ENCODE measurements at places on chromosomes 12 and 14.

GRCh38 chr12:26595806-26596205 lies 237.2 kb downstream of the ITPR2 start:
- DNase-seq = no peak

DNA sequence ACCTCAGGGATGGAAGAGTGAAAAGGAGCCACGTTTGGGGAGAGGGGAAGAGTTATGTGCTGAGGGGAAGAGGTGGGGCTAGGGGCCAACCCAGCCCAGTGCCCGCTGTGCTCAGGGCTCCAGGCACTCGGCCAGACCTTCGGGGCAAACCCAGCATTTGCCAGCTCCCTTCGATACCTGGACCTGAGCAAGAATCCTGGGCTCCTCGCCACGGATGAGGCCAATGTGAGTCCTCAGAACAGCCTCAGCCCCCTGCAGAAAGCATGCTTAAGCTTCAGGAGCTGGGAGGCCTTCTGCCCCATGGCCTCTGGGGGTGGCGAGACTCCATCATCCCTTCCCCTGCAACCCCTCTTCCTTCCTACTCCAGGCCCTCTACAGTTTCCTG lies 5.0 kb downstream of the CARMIL3 start:
- DNase-seq = no peak

GRCh38 chr12:124109760-124110159 lies 136.7 kb downstream of the ZNF664 start:
- peak; percentile 30 for DNase-seq

- no peak for DNase-seq
Measured at GRCh38 chr12:132151766-132152410, 7.6 kb downstream of the NOC4L start.

- DNase-seq = no peak
Measured at GRCh38 chr12:44574586-44574985, 301.5 kb downstream of the NELL2 start.

DNA sequence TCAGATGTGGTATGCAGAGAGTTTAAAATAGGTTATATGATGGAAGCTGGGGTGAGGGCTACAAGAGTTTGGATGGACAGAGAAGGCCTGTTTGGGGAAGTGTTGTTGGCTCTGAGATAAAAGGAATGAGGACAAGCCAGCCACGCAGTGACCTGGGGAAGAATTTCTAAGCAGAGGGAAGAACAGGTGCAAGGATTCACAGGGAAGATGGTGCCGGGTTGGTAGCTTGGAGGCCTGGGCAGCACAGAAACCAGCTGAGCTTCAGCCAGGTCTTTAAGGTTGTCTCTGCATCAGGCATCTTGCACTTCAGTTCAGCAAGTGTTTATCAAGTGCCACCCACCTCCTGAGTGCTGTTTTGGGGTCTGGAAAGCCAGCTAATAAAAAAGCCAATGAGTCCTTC lies 1163.7 kb downstream of the AACS start:
- DNase-seq = no peak

- no peak for DNase-seq
Measured at GRCh38 chr14:91935586-91935985, 11.9 kb downstream of the FBLN5 start.

DNA sequence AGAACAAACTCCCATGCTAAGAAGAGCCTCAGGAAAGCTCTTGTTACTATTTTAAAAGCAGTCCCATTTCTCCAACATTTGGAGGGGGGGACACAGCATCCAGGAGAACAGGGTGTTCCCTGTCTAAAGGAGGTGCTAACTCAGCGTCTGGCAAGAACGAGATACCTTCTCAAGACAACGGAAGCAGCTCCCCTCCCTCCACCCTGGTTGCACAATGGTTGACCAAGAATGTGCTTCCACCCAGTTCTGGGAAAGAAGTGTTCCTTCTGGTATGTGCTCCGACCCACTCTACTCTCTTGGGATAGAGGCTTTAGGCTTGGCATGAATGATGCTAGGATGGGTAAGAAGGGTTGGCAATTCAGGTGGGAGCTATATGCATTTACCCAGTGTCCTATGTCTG lies 1.5 kb upstream of the KRT6A start:
- no peak for DNase-seq

- DNase-seq = no peak
Measured at GRCh38 chr14:66383771-66384170, 102.4 kb upstream of the CCDC196 start.

- DNase-seq = peak; percentile 38
Measured at GRCh38 chr12:50626026-50626425, 121.2 kb downstream of the DIP2B start.

GRCh38 chr14:52025310-52025709 lies 36.0 kb downstream of the RTRAF start:
- DNase-seq = no peak

DNA sequence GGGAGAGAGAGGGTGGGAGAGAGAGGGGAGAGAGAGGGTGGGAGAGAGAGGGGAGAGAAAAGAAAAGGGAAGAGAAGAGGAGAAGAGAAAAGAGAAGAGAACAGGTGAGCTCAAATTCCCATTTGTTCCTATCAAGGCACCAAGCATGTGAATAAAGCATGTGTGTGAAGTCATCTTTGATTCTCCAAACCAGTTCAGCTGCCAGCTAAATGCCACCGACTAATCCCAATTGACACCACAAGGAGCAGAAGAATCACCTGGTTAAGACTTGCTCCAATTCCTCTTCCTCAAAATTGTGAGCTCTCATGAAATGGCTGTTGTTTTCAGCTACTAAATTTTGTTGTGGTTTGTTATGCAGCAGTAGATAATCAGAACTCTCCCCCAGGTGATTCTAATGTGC lies 188.9 kb downstream of the TMX1 start:
- DNase-seq = no peak

GRCh38 chr14:24556756-24557155 lies 19.3 kb downstream of the CTSG start:
- no peak for DNase-seq

DNA sequence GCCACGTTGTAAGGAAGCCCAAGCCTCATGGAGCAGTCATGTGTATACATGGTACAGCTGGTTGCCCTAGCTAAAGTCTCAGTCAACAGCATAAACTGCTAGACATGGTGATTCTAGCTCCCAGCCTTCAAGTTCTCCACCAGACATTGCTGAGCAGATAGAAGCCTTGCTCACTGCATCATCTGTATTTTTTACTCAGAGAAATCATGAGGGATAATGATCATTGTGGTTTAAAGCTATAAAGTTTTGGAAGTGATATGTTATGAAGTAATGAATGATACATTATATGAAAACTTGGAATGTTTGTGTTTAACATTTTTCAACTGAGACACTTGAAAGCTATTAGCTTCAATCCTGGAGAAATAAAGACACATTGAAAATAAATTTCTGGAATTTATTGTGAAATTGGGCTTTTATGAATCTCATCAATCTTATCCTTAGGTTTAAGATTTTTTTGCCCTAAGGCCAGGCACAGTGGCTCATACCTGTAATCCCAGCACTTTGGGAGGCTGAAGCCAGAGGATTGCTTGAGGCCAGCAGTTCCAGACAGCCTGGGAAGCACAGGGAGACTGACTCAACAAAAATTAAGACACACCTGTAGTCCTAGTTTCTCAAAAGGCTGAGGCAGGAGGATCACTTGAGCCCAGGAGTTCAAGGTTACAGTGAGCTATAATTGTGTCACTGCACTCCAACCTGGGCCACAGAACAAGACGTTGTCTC lies 5.6 kb upstream of the NFATC4 start:
- DNase-seq = no peak

DNA sequence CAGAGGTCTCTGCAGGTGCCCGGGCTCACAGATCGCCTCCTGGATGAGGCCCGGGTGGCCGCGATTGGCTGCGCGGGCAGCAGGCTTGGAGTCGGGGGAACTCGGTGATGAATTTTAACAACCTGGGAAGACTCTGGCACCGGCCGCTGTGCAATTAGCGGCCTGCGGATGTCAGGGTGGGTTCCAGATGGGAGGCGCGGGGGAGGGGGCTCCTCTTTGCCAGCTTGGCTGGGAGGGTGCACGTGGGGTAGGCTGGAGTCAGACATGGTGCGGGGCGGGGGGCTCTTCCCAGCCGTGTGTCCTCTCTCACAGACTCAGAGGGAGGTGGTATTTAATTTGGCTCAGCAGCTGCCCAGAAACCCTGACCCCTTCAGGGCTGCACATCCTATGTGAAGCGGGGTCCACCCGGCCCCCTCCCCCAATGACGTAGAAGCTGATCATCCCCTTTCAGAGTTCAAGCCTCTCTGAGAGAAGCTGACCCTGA lies 81.4 kb downstream of the KIF26A start:
- DNase-seq = no peak

DNA sequence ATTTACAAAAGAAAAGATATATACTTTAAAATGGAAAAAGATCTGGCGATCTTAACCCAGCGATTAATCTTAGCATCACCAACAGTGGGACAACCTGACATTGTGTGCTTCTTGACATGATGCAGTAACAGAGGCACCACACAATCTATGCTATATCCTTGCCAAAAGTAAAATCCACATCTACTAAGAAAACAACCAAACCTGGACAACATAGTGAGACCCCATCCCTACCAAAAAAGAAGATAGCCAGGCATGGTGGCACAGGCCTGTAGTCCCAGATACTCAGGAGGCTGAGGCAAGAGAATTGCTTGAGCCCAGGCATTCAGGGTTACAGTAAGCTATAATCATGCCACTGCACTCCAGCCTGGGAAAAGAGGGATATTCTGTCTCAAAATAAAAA lies 50.5 kb downstream of the SINHCAF start:
- DNase-seq = no peak

DNA sequence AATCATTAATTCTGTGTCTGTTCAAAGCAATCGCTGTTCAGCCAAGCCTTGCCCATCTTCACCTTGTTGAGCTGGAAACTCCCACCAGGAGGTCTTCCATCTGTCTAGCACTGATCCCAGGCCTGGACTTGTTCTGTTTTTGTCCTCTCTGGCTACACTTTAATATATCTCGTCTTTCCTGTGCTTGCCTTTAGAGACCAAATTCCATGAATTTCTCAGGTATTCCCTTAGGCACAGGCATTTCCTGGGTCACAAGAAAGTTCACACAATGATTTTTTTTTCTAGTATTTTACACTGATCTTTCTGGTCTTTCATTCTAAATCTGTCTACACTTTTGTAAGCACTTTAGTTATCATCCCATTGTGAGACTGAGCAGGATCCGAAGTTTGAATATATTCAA lies 116.4 kb upstream of the CCND2 start:
- no peak for DNase-seq

GRCh38 chr12:113332688-113333417 lies 2.1 kb downstream of the SLC8B1 start:
- DNase-seq = peak; percentile 19

DNA sequence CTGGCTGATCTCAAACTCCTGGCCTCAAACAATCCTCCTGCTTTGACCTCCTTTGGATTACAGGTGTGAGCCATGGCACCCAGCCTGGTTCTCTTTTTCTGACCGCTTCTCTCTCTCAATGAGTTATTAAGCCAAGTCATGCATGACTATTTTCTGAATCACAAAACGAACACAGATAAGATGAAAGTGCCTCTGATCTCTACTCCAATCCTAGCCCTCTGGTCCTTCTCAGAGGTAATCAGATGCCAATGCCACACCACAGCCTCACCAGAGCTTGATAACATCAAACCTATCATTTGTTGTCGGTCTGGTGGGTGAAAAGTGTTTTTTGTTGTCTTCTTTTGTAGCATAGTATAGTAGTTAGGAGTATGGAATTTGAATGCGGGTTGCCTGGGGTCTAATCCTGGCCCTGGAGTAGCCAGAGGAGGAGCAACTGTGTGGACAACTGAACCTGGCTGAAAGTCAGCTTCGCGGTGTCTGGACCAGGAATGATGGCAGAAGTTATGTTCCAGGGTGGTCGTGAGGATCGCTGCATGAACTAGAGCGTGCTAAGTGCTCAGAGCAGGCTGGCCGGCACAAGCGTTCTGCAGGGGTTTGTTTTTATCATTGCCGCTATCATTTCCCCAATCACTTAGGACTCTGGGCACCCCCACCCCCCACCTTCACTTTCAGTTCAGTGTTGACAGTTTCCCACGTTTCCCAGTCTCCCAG lies 77.9 kb downstream of the SPRING1 start:
- DNase-seq = no peak

DNA sequence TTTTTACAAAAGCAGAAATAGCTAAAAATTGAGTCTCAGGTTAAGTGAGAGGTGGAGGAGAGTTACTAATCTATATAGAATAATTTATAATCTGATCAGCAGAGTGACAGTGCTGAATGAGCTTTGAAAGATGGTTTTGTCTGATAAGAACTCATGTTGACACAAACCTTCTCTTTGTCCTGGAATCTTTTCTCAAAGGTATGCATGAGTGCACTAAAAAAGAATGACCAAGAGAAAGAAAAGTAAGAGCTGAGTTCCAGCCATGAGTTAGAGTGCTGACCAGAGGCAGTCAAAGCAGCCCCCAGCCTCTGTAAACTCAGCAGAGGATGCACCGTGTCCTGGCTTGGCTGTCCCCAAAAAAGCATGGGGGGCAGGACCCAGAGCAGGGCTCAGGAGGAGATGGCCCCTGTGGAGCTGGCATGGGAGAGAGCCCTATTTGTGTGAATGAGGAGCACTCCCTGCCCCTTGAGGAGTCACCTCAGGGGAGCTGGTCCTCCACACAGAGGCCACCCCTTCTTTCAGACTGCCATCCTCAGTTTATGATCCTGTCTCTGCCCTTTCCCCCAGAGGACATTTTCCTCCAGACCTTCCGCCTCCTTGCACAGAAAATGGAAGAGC lies 129.8 kb downstream of the SEC23A start:
- DNase-seq = no peak

DNA sequence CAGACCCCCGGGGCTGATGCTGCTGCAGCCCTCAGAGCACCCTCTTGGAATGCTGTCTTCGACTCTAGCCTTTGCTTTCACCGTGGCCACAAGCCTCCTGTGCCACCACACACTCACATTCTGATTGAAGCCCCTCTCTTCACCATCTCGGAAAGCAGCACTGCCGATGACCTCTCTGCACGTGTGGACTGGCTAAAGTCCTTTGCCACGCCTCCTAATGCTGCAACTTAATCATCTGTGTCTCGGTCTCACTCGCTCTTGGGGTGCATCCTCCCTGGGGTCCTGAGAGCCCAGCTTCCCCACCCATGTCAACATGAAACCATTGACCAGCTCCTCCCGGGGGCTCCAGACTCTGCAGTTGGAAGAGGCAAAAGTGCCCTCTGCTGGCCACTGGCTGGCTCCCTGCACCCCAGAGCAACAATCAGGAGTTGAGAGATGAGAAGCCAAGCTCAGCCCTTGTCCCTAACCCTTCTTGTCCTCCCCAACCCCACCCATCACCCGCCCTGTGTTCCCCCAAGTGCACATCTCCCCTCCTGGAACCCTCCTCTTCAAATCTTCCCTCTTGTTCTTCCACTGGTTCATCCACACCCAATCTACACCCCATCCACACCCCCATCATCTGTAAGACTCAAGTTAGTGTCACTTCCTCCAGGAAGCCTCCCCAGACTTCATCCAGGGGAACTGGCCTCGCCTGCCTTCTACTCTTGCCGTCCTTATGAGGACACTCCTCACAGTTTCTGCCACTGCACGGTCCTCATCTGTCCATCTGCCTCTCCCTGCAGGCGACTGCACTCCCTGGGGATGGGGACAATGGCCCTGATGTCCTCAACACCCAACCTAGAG lies 23.6 kb upstream of the FAM181A start:
- DNase-seq = no peak

DNA sequence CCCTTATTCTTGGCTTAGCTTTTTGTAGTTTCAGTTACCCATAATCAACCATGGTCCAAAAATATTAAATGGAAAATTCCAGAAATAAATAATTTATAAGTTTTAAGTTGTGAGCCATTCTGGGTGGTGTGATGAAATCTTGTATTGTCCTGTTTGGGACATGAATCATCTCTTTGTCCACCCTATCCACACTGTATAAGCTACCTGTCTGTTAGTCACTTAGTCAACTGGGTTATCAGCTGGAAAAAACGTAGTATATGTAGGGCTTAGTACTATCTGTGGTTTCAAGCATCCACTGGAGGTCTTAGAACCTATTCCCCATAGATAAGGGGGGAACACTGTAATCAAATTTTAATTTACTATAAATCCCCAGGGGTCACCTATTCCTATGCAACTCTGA lies 52.7 kb downstream of the NKX2-1 start:
- DNase-seq = no peak
